Hematopoietic multipotent progenitor cell (in vitro differentiated cells): ENCODE measurements at places on chromosomes 7 and 10.

DNA sequence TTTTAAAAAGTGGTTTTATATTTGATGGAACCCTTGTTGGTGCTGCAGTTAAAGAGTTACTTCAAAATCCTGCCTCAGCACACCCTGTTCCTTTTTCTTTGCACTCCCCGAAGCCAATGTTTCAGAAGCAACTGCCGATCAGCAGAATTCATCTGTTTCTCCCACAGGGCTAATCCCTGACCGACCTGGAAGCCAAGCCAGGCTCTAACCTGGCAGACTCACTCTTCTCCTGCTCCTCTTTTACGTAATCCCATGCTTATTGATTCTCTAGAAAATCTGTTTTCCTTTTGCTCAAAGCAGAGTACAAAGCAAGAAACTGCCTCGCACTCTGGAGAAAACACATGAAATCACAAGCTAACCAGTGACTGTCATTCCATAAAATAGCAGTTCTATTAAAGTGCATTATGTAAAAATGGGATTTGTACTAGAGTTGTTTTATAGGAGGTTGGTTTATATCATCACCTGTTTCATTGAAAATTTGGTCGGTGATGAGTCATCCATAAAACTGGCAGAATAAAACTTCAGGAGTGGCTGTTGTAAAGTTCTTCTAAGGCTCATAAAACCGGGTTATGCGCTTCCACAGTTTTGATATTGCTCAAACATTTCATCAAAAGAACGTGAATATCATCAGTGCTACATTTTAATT is 99.9 kb downstream of the CNTNAP2 start:
- no peak for DNase-seq

DNA sequence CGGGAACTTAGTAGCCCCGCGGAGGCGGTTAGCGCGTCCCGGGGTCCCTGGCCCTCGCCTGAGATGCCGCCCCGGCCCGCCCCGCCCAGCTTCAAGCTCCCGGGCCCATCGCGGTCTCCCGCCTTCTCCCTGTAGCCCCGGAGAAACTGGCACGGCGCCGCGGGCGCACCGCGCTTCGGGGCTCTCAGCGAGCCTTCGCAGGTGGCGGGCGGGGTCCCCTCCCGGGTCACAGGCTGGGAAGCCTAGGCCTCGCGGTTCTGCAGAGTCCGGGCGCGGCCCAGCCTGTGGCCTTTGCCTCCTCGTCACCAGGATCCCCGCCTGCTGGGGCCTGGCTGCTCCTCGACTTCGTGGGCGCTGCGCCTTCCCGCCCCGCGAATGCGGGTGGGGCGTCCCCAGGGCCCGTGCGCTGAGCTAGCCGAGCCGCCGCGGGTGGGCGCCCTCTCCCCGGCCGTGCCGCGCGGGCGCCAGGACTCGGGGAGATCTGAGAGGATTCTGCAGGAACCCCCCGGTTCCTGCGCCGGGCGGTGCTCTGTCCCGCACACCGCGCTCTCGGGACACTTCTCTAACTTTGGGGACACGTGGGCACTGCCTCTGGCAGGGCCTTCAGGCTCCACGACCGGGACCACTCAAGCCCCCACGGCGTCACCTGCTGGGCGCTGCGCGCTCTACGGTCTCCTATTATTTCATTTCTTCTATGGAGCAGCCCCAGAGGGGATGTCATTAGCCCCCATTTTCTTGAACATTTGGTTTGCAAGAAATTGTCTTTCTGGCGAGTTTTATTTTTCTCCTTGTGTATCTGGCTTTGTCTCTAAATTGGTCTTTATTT is 682 bp upstream of the RGS10 start:
- peak; percentile 78 for DNase-seq

DNA sequence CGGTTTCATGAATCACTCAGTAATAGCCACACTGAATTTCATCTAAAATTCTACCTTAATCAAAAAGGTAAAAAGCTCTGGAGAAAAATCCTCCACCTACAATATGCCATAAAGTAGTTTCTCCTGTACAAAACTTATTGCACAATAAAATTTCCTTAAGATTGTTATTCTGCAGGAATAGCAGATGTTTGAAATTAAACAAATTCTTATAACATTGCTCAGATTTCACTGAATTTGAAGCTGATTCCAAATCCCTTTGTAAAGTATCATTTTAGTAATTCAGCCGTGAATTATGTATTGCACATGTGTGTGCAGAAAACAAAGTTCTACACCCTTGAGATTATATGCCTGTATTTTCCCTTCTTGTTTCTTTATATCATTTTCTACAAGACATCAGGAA is 123.8 kb downstream of the AMPH start:
- no peak for DNase-seq

DNA sequence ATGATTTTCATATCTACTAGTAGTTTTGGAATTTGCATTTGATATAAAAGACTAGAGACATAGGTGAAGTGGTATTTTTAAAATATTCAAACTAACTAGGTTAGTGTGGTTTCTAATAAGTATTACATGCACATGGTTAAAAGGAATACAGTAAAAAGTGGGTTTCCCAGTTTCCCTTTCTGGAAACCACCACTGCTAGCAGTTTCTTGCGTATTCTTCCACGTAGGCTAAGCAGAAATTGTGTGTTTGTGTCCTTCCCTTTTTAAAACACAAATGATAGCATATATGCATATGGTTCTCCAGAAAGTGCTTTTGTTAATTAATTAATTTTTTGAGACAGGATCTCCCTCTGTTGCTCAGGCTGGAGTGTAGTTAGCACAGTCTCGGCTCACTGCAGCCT is 15.4 kb downstream of the NRF1 start:
- DNase-seq: no peak

DNA sequence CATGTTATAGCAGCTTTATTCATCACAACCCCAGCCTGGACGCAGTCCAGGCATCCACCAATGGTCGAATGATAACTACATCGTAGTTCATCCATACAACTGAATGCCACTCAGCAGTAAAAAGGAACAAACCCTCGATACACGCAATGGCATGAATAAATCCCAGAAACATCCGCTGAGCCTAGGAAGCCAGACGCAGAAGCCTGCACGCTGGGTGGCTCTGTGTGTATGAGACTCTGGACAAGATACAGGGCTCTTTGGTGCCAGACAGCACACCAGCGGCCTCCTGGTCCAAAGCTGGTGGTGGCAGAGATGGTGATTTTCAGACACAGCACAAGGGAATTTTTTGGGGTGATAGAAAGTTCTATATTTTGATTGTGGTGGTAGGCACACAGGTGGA is 10.0 kb upstream of the CRYGN start:
- DNase-seq: no peak

- no peak for DNase-seq
These were observed 445.2 kb downstream of the DNAJB6 start for GRCh38 chr7:157782041-157782440.

DNA sequence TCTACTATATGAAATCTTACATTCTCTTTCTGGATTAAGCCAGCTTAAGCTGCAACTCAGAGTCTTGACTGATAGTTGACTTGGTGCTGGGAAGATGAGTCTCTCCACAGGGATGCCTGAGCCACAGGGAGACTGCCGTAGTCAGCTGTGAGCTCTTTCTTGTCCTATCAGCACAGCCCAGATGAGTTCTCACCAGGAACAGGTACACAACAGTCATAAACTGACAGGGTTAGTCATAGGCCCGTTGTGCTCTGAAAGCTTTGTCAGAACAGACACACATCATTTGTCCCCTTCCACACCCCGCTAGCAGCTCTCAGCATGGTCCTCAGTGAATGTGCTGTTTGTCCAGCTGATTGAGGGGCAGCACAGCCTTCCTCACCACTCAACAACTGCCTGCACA is 221.6 kb downstream of the RPS24 start:
- no peak for DNase-seq
